ENCODE measurements at places on chromosomes 5 and 9.

DNA sequence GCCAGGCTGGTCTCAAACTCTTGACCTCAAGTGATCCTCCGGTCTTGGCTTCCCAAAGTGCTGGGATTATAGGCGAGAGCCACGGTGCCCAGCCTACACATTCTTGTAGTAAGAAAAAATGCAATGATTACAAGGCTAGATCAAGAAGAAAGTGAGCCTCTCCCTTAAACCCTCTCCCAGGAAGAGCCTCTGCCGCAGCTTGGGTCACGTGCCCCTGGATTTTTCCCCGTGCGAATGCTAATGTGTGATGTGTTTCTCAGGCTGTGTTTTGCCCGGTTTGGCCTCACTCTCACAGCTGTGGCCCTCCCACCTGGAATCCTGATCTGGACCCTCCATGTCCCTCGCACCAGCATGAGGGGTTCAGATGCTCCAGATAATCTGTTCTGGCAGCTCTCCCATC lies 6.9 kb downstream of the PLPP7 start:
- no peak for DNase-seq

- DNase-seq, result no peak
Measured at GRCh38 chr9:128266868-128267590, 8.8 kb downstream of the GOLGA2 start.

GRCh38 chr5:100772006-100772405 lies 131.1 kb downstream of the ST8SIA4 start:
- no peak for DNase-seq

DNA sequence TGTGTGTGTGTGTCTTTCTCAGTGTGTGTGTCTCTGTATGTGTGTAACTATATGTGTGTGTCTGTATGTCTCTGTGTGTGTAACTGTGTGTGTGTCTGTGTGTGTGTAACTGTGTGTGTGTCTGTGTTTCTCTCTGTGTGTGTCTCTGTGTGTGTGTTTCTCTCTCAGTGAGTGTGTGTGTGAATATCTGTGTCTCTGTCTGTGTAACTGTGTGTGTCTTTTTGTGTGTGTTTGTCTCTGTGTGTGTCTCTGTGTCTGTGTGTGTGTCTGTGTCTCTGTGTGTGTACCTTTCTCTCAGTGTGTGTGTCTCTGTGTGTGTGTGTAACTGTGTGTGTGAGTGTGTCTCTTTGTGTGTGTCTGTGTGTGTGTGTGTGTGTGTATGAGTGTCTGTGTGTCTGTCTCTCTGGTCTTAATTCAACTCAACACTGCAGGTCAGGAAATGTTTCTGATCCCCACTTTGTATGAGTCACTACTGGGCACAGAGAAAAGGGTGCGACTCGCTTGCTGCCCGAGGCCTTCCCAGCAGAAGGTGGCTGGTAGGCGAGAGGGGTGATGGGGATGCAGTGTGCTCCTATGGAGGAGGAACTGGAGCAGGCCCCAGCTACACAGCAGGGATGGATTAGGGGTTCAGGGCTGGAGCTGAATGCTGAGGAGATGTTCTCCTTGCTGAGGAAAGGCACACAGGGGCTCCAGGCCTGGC lies 52.1 kb downstream of the NSG2 start:
- no peak for DNase-seq

DNA sequence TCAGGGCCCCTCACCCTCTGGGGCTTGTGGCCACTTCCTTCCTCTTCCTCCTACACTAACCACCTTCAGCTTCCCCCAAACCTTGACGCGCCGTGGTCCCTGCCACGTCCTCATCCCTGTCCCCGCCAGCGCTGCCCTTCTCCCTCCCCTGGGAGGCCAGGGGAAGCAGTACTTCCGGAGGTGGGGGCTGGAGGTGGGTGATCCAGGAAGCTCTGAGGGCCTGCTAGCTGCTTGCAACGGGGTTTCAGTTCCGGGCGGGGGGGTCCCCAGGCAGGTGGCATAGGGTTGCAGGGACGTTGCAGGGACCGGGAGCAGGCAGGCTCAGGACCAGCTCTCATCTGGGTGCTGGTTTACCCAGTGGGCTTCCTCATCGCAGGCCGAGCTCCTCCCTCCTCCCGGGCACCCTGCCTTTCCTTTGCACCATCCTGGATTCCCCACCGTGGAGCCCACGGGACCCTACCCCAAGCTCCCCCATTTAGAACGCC lies 70.0 kb downstream of the RXRA start:
- DNase-seq, result no peak

- DNase-seq, result peak; percentile 47
Measured at GRCh38 chr5:10424124-10424731, 17.5 kb upstream of the ROPN1L start.

DNA sequence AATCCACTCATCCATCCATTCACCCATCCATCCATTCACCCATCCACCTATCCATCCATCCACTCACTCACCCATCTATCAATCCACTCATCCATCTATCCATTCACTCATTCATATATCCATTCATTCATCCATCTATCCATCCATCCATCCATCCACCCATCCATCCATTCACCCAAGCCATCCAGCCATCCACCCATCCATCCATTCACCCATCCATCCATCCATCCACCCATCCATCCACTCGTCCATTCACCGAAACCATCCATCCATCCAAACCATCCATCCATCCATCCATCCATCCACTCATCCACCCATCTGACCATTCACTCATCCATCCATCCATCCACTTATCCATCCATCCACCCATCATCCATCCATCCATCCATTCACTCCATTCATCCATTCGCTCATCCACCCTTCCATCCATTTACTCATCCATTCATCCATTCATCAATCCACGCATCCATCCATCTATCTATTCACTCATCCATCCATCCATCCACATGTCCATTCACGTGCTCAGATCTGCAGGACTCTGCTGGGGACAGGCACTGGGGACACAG lies 6.6 kb downstream of the SLC9A3 start:
- no peak for DNase-seq

GRCh38 chr9:26727471-26727870 lies 165.1 kb downstream of the CAAP1 start:
- DNase-seq, result no peak

- no peak for DNase-seq
Measured at GRCh38 chr9:124296094-124296493, 38.3 kb downstream of the NEK6 start.

GRCh38 chr5:148343603-148344487 lies 8.5 kb downstream of the SPINK9 start:
- DNase-seq, result peak; percentile 50

DNA sequence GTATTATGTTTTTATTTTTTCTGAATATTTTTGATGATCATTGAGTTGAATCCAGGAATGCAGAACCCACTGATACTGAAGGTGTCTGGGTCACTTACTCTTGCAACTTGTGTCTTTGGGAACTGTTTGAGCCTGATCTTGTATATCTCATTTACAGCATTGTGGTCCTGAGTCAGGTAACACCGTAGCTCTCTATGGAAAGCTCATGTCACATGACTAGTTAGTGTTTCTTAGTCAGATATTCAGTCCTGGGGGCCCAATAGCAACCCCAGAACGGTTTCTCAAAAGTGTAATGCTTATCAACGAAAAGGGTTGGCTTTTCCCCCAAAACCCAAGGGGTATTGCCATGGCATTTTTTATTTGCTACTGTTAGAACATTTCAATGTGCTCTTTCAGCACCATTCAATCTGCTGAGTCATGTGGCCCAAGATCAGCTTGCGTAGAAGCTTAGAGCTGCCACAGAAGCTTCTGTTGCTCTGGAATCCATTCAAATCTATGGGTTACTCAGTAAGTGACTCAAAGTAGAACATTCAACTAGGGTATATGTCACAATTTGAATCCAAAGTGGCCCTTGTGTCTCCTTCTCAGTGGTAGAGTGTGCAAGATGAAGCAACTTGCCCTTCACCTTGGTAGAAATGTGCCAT lies 12.1 kb upstream of the PTAR1 start:
- DNase-seq, result no peak

DNA sequence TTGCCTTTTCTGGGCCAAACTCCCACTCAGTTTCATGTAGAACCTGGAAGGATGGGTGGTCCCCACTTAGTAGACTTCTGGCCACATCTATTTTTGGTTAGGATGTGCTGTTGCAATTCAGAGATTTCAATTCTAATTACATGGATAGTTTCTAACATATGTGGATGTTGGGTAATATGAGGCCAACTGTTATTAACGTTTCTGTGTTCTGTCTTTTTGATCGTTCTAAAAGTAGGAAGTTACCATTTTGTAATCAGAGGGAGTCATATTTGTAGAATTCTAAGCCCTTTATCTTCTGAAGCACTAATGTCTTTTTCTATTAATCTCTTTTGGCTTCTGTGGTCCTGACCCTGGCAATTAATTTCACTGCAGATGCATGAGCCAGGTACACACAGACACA lies 141.6 kb upstream of the SPEF2 start:
- no peak for DNase-seq

DNA sequence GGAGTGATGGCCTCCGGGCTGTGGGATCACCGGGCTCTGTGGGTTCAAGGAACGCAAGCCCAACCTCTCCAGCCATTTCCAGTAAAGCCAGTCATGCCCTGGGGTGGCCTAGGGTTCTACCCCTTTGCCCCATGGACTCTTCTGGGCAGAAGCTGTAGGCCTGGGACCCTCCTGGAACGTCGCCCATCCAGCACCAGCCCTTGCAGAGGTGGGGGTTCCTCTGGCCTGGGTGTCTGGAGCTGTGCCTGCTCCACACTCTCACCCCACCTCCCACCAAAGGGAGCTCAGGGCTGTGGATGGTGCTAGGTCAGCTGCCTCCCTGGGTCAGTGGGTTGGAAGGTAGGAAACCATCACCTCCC lies 1.4 kb upstream of the SLC12A7 start:
- no peak for DNase-seq

- DNase-seq, result no peak
Measured at GRCh38 chr5:25056836-25057235, 412.1 kb upstream of the CDH10 start.
